ENCODE measurements at places on chromosomes 2 and 18.

DNA sequence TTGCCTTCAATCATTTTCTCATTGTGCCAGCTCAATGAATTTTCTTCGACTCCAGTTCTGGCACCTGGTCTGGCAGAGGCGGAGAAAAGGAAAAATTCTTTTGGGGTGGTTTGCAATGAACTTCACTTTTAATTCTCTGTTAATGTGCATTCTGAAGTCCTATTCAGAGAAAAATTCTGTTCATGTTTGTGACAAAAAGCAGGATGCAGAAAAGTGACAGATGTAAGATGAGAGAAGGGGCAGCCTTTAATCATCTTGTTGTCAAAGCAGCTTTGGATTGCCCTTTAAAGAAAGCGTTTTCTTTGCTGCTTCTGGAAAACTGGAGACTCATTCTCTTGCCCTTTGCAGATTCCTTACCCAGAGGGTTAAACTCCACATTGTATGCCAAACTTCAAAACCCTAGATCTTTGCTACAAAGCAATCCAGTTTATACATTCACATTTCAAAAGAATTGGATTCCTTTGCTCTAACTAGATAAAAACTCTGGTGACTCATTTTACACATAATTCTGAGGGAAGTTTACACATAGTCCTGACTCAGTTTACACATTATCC, 94.6 kb upstream of the CAVIN2 start:
- no peak for DNase-seq

- no peak for DNase-seq
Measured at GRCh38 chr2:101255501-101255900, 2.8 kb downstream of the CNOT11 start.

GRCh38 chr2:218432676-218433365, 13.9 kb downstream of the VIL1 start:
- no peak for DNase-seq

- DNase-seq = no peak
Measured at GRCh38 chr2:181394741-181395437, 62.3 kb upstream of the ITGA4 start.

DNA sequence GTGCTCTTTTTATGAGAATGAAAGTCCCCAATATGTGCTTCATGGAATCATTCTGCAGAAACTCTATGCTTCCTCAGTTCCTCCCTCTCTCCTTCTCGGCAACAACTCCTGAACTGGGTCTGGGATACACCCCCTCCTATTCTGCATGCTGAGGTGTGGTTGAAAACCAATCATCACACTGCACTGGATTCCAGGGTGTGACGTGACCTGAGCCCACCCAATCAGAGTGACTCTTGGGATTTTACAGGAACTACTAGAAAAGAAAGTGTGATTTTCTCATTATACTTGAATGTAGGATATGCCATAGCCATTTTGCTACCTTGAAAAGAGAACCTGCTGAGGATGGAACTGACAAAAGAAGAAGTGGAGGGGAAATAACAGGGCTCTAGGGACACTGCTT, 36.3 kb downstream of the ACVR1 start:
- no peak for DNase-seq

DNA sequence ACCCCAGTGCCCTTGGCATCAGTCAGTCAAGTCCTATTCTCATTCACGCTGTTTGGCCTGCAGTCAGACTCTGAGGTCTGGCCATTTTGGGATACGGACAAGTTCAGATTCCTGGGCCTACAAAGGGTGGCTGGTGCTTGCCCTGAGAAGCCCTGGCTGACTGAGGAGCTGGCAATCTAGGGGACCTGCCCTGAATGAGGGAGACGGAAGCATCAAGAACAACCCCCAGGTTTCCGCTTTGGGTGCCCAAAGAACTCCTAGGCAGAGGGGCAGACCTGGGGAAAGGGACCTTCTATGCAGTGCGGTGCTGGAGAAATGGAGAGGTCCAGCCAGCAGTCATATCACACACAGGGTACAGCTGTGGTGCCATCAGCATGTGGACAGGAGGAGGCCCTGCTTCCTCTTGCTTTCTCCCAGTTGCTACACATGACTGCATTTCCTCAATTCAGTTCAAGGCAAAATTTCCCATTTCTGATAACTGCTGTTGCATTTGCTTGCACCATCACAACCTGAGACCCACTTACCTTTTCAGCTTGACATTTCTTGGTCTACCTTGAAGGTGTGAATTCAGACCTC, 70.9 kb upstream of the LGALSL start:
- DNase-seq = no peak

GRCh38 chr2:204550751-204551511, 5.7 kb downstream of the PARD3B start:
- DNase-seq = peak; percentile 22

DNA sequence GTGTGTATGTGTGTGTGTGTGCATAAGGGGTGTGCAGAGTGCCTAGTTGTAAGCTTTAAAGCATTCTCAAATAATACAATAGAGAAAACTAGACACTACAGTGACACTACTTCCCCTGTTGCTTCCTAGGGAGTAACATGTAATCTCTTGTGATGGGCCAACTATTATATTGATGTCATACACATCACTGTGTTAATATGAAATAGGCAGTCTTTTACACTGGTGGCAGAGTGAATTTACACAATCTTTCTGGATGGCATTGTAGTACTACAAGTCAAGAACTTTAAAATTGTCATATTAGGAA, 488.0 kb upstream of the ZEB2 start:
- DNase-seq = no peak

DNA sequence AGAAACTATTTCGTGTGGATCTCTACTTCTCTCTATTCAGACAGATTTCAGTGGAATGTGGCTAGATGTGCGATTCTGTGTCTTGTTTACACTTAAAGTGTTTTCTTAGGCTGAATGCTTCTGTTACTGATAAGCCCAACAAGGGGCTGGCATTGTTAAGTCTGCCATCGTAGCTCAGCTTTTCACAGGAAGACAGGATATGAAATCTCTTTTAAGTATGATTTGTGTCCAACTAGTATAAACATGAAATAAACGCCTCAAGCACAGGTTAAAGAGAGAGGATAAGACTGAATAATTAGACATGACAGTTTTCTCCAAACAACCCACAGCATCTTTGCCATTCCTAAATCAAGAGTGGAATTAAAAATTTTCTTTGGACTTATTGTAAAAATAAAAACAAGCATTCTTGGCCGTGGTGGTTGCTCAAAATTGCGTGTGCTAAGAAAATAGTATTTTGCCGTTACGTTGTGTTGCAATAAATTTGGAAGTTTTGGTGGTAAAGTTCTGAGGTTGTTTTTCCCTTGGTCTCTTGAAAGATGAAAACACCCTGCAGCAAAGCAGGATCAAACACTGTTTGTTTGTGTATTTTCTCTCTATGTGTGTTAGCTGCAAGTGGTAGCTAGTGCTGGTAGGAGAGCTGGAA, 1.0 kb downstream of the VIT start:
- no peak for DNase-seq

- DNase-seq = no peak
Measured at GRCh38 chr18:62637807-62638687, 77.3 kb upstream of the PHLPP1 start.

DNA sequence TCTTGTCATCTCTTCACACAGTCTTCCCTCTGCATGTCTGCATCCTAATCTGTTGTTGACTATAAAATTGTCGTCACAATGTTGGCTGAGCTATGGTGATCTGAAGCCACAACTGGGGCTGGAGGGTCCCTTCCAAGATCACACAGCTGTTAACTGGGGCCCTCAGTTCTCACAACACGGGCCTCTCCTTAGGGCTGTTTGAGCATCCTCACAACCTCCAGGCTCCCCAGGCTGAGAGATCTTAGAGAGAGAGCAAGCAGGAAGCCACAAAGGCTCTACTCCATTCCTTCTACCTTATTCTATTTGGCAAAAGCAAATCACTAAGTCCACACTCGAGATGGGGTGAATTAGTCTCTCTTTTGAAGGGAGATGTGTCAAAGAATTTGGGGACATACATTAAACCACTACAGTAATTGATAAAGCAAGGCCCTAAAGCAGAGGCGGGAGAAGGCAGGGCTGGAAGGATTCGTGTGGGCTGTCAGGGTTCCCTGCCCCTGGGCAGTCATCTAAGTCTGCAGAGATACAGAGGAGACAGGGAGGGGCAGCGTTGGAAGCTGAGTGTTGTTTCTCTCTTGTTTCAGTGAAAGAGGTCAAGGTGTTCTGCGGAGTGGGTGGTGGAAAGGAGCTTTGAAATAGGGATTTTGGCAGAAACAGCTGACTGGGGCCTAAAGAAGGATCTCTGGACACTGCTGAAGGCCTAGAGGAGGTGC, 15.9 kb downstream of the MYO7B start:
- DNase-seq = no peak

GRCh38 chr2:101152272-101153076, 1.3 kb upstream of the TBC1D8 start:
- peak; percentile 65 for DNase-seq

- no peak for DNase-seq
Measured at GRCh38 chr18:30086351-30086750, 956.2 kb downstream of the DSC3 start.

GRCh38 chr2:100422320-100423055, 5.0 kb upstream of the CHST10 start:
- no peak for DNase-seq

GRCh38 chr18:35203067-35203466, 37.8 kb upstream of the ZNF397 start:
- DNase-seq = no peak

GRCh38 chr2:237819231-237819630, 20.7 kb downstream of the RBM44 start:
- no peak for DNase-seq

DNA sequence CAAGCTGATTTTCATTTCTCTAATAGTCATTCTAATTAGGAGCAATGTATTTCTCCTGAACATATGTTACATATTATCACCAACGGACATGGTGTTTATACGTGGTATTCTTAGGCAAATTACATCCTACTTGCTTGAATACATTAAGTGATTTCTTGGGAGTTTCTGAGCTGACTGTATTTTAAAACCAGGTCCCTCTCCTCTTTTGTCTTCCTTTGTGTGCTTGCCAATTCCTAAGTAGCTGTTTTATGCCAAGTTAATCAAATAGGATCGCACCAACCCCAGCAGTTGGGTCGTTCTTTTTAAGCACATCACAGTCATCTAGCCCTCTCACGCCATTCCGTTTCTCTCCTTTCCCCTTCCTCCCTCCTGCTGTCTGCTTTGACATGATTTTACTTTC, 75.4 kb upstream of the MAP2 start:
- no peak for DNase-seq

GRCh38 chr18:13159579-13159978, 59.0 kb upstream of the LDLRAD4 start:
- peak; percentile 56 for DNase-seq

- no peak for DNase-seq
Measured at GRCh38 chr18:75109819-75110218, 99.1 kb downstream of the PTGR3 start.

DNA sequence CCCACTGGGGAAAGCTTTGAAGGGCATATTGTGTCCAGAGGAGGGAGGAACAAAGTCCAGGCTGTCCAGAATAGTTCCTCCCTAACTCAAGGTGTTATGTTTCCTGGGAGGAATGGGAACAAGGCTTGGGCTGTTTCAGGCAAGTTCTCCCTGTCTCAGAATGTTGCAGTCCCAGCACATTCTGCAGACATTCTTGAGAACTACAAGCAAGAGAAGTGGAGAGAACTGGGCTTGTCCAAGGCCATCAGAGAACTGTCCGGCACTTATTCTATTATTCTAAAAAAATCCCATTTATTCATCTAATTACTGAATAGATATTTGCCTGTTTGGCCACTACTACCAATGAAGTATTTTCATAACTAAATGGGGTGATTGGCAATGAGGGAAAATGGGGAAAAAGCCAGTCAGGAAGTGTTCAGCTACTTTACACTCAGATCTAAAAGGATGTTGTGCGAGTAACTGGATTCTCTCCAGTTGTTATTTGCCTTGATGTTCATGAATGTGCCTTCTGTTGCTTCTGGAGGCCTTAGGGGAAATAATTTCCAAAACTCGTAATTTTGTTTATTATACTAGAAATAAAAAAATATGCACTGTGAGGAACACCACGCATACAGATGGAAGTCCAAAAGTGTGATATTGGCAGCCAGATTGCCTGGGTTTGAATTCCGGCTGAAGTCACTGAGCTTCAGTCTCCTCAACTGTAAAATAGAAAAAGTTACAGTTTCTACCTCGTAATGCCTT, 300.1 kb upstream of the RND3 start:
- no peak for DNase-seq

- no peak for DNase-seq
Measured at GRCh38 chr2:72263776-72264060, 116.1 kb upstream of the CYP26B1 start.

- no peak for DNase-seq
Measured at GRCh38 chr18:48139431-48140347, 209.2 kb upstream of the SMAD2 start.

Measured in fibroblast of the conjunctiva (primary cell).